A549 treated with AZD2906 at 1 μM for 4 hours (cell line): ENCODE measurements at places on chromosomes 1 and 21. TPM values are rescaled to one million over a fixed set of nuclear protein-coding genes. Genes with fewer than 3 reads are reported as not detected.

The RAB7B gene
- 0.91 to 1.6 TPM (median 1.1 TPM) in 5 replicates for total RNA-seq

The GNAI3 gene
- 4.5 to 5.9 TPM (median 5.1 TPM) in 5 replicates for total RNA-seq

The LYPD8 gene
- 0.07 to 0.22 TPM (median 0.10 TPM) in 5 replicates for total RNA-seq

The DIO1 gene
- total RNA-seq = not detected in 5 replicates

The TARBP1 gene
- 9.9 to 12.1 TPM (median 10.7 TPM) in 5 replicates for total RNA-seq

The LRRIQ3 gene
- 0.50 to 0.87 TPM (median 0.77 TPM) in 5 replicates for total RNA-seq

The OR4F16 gene
- total RNA-seq = not detected in 5 replicates

The DAB1 gene
- total RNA-seq = not detected in 5 replicates
